ENCODE measurements at places on chromosomes 7 and 10.

GRCh38 chr7:134905375-134905774 is 80.9 kb upstream of the AGBL3 start:
- peak; percentile 48 for DNase-seq

DNA sequence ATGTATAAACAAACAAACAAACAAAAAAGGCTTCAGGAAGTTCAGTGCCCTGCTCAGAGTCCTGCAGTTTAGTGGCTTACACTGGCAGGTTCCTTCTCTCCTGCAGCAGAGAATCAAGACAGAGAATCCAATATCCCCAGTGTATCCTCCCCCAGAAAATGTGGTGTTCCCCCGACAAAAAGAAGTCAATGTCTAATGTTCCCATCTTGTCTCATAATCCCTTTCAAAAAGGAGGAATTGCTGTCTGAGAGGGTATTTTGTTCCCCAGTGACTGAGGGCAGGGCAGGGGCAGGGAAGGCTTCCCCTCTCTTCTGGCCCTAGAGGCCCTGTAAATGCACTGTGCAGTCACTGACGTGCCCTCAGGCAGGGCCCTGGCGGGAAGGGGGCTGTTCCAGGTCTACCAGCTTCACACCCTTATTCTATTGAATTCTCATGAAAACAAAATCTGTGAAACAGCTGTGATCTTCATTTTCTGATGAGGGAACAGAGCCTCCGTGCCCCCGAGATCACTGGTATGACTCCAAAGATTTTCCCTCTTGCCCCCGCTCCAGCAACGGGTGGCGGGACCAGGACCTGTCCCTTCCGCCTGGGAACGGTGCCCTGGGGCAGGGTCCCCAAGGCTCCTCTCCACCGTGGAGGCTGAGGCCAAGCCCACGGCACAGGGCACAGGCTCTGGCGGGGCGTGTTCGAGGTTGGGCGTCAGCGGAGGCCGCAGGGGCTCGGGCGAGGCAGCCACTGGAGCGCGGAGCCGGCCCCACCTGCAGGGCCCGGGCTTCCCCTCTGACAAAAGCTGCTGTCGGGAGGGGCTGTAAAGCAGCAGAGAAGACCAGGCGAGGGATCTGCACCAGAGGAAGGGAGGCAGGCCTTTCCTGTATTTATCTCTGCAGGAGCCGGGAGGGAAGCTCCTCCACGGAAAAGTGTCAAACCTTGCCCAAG is 13.4 kb upstream of the WDFY4 start:
- no peak for DNase-seq

- no peak for DNase-seq
Measured at GRCh38 chr7:134920026-134920753, 66.1 kb upstream of the AGBL3 start.

DNA sequence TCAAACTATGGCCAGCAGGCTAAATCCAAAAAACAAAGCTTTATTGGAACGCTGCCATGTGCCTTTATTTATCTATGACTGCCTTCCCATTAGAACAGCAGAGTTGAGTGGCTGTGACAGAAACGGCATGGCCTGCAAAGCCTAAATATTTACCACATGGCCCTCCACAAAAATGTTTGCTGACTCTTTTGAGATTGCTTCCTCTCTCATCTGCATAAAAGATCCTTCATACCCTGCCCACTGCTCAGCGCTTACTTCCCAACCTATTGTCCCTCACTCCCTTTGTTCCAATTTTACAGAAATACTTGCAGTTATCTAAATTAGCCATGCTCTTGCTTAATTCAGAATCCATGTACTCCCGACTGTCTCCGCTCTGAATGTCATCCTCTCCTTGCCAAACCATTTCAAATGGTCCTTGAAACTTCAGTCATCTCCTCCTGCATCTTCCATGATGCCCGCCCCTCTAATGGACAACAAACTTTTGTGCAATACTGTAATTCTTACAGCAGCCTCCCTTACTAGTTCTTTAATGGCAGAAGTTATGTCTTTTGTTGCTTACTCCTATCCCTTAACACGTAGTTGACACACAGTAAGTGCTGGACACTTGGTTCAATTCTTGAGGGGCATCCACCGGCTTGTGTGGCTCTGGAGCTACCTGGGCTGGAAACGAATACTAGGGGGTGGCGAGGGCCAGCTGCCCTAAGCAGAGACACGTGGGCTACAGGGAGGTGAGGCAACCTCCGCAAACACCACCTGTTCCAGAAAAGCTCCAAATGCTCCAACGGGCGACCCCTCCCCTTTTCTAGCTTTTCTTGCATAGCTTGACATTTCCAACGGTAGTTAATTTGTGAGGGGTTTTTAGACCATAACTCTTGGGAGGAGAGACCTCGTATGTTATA is 832 bp downstream of the XRCC2 start:
- no peak for DNase-seq

- DNase-seq, result no peak
Measured at GRCh38 chr10:52639652-52640051, 132.9 kb downstream of the MBL2 start.

DNA sequence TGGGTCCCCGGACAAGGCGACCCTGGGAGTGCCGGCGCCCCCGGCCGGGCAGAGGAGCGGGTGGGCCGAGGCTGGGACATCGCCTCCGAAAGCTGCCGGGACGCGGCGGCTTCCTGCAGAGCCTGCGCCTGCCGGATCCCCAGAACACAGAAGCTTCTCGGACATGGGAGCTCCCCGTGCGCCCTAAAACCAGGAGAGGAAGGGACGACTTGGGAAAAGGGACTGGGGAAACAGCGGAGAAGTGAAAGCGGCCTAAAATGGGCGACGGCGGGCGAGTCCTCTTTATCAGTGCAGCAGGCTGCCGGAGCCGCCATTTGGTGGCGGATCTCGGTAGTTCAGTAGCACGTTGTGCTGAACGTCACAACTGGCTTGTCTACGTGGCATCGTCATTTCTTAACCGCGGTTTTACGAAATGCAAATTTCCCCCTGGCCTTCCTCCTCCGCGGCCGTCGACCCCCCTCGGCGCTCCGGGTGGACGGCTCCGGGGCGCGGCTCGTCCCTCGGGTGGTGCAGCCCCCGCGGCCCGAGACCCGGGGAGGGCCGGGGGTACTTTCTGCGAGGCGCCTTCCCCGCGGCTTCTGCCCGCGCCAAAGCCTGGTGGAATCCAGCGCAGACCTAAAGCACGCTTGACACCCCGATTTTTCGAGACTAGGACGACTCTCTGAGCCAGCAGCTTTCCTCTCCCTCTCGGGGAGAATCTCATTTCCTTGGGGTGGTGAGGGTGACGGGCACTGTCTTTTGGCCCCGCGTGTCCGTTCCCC is 9.9 kb upstream of the SPAG6 start:
- DNase-seq, result peak; percentile 61

- DNase-seq, result no peak
Measured at GRCh38 chr10:792083-792791, 102.8 kb upstream of the DIP2C start.

DNA sequence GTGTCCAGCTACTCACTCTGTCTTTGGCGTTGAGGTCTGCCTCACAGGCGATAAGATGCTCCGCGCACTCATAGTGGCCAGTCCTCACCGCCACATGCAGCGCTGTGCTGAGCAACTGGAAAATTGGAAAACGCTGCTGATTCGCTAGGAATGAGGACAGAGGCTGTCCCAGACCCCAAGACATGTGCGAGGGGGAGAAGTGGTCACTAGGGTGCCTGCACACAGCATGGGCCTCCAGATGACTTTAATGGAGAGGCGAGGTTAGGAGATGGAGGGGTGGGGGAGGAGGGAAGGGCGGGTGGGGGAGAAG is 5.2 kb downstream of the ANKRD1 start:
- DNase-seq, result no peak

- peak; percentile 78 for DNase-seq
Measured at GRCh38 chr7:30028216-30028748, at the start of gene PLEKHA8. PLEKHA8 (plus strand) TSS chr7:30028412; CDS start chr7:30028763, 351 bp downstream.

DNA sequence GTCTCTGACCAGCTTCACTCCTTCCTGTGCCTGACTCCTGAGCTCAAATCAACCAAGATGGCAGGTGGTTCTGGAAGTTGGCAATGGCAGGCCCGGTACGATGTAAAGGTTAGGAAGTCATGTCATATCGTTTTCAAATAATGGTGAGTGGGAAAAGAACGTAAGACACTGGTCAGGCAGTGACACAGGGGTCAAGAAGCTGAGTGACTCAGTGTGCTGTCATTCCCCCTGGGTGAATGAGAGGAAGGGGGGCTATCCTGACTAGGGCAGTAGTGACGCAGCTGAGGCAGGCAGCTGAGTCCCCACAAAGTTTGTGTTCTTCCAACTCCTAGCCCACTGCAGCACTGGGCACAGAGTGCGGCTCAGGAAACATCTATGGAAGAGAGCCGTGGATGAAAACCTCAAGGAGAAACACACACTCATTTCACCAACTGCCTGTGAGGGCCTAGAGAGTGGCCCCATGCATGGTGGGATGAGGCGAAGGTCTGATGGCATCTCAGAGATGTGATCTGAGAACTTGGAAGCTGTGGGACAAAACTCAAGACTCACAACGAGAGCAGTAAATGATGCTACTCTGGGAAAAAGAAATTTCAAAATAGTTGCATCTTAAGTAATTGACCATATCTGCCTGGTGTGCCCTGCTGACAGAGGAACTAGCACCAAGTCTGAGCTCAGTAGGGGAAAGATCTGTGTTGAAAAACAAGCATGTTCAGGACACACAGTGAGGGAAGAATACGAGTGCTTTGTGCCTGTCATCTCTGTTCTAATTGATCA is 23.2 kb downstream of the CREB3L2 start:
- peak; percentile 57 for DNase-seq

Measured in inflammatory macrophage treated with lipopolysaccharide for 1 hour (primary cell).